ENCODE measurements at places on chromosomes 11 and 22.

- no peak for DNase-seq
Measured at GRCh38 chr11:68552542-68552941, 92.0 kb downstream of the PPP6R3 start.

GRCh38 chr22:34501366-34501965 is 564.5 kb upstream of the ISX start:
- DNase-seq: no peak

DNA sequence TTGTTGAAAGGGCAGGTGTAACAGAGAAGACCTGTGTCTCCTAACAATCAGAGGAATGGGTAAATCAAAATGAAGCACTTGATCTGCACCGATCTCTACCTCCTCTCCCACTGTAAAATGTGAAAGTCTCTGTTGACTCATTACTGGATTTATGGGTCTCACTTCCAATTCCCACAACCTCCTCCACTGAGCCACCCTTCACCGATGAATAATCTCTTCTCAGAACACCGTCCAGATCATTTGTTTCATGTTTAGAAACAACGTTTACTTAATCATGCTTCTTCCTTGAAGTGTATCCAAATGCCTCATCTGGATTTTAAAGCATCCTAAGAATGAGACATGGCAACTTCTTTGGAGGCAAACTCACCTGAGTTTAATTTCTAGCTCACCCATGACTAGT is 643.6 kb downstream of the ETS1 start:
- DNase-seq: no peak

DNA sequence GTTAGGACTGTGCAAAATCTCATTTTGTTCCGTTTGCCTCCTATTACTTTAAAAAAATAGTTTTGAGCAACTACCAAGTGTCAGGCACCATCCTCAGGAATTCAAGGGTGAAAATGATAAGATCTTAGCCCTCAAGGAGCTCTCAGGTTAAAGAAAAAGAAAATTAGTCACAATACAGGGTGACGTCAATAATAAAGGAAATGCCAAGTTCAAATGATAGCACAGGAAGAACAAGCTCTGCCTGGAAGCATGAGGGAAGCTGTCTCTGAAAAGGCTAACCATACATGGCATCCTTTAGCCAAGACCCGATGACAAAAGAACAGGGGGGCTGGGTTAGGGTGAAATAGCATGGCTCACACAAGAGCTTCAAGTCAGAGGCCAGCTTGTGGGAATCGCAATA is 11.1 kb upstream of the MPZL2 start:
- DNase-seq: no peak

- no peak for DNase-seq
Measured at GRCh38 chr22:31083377-31083768, 2.3 kb downstream of the SMTN start.

DNA sequence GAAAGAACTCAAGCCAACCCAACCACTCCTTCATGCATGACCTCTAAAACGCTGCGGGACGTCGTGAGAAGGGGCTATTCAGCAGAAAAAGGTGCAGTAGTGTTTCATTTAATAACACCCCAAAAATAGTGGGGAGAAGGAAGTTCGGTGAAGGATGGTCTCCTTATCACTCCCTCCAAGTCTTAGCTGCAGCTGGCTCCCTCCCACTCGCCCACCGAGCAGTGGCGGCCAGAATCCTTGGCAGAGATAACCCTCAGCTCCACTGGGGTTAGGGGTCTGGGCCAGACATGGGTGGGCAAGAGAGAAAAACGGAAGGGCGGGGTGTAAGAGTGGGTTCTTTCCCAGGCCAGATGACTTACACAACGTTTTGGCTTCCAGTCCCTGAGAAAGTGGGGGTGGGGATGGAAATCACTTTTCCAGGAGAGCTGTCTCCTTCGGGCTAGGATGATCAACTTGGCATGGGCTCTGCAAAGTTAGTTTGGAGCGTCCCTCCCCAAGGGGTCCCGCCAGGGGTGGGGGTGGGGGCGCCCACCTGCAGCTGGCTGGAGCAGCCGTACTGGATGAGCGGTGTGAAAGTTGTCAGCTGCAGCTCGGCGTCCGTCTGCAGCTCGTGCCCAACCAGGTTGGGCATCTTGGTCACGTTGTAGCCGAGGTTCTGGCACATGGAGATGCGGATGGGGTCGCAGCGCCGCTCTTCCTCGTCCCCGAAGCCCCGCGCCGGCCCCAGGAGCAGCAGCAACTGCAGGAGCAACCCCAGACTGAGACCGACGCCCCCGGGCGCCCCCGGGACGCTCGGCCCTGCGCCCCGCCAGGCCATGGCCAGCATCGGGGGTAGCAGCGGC is 705 bp downstream of the FZD4 start:
- DNase-seq: peak; percentile 68

GRCh38 chr11:112471731-112472130 is 211.1 kb upstream of the PLET1 start:
- no peak for DNase-seq

- peak; percentile 78 for DNase-seq
Measured at GRCh38 chr11:70913715-70914231, 338.6 kb downstream of the SHANK2 start.

GRCh38 chr11:28903716-28904115 is 795.5 kb downstream of the METTL15 start:
- no peak for DNase-seq

DNA sequence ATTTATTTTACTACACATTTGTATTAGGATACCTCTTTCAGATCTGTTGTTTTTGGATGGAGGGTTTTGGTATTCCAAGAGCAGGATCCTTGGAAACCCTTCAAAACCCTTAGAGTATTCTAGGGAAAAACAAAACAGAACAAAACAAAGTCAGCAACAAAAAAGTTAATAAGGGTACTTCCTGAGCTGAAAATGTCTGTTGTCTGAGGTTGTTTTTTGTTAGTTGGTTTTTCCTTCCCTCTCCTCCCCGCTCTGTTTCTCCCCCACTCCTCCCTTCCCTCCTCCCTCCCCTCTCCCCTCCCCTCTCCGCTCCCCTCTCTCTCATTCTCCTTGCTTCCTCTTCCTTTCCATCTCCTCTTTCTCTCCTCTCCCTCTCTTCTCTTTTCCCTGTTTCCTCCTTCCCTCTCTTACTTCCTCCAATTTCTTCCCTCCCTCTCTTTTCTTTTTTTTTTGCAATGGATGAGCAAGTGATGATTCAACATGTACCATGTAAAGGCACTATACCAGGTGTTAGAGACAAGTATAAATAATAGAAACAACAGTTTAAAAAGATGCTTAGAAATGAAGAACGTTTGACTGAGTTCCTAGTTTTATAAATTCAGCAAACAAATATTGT is 160.6 kb downstream of the TMEM135 start:
- no peak for DNase-seq

- no peak for DNase-seq
Measured at GRCh38 chr11:110472858-110473257, 43.1 kb downstream of the FDX1 start.

GRCh38 chr11:106879832-106880546 is 138.3 kb downstream of the GUCY1A2 start:
- peak; percentile 86 for DNase-seq

GRCh38 chr11:119153049-119153818 is 4.4 kb downstream of the ABCG4 start:
- peak; percentile 36 for DNase-seq

DNA sequence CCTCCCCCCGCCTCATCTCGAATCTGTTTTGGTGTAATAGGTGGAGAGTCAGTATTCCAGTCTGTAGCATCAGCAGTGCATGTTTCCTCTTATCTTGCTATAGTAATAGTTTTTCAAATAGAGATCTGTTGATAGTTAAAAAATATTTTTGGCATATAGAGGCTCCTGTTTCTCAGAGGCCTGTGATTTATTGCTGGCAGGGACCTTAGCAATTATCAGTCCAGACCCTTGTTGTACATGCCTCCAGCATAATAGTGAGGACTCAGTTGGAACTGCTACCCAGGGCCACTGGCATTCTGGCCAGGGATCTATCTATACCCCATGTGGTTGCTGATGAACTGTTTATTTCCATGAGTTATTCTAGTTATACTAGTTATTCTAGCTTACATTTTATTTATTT is 52.6 kb downstream of the SPECC1L start:
- no peak for DNase-seq

- no peak for DNase-seq
Measured at GRCh38 chr11:127894316-127894715, 693.0 kb downstream of the ETS1 start.

DNA sequence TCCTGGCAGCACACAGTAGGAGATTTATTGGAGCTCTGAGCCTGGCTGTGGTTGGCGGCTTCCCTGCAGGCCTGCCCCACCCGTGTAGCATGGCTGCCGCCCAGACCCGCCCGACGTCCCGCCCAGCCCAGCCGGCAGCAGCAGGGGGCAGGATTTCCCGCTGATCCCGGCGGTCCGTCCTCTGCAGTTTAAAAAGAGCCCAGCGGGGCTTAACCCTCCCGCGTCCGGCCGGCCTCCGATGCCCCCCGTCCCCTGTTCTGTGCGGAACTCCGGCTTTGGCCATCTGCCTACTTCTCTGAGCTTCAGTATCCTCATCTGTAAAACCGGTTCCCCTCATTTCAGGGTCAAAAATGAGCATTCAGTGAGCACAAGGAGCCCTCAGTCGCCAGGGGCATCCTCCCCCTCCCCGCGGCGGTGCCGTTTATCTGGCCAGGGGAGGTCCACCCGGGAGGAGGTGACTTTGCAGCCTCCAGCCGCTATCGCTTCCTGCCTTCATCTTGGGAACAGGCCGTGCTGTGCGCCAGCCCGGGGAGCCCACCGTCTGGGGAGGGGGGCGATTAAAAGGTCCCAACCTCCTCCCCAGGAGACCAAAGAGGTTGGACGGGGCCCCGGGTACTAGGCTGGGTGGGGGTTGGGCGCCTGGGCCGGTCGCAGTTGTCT is at the start of gene GAS2L1:
Gene GAS2L1 (plus strand): TSS at position 476 of the 660 bp plus-strand sequence. CDS start 1,456 bp downstream, outside the sequence.
- peak; percentile 81 for DNase-seq

DNA sequence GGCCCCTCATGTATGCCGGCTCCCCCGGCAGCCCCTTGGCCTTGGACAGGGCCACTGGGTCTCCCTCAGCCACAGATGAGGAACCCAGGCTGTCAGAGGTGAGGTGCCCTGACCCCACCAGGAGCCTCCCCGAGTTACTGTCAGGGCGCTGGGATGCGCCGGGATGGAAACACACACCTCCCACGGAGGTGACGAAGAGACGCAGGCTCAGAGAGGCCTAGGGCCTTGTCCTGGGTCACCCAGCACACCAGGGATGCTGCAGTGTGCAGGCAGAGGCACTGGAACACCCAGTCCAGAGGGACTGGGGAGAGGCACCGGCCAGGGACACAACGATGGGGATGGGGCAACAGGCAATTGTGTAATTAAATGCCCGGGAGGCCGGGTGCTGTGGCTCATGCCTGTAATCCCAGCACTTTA is 81.2 kb upstream of the PRR5 start:
- DNase-seq: no peak

- DNase-seq: no peak
Measured at GRCh38 chr11:5289696-5290095, 12.1 kb downstream of the OR51B4 start.

GRCh38 chr11:36186340-36187175 is 102.7 kb downstream of the COMMD9 start:
- no peak for DNase-seq

DNA sequence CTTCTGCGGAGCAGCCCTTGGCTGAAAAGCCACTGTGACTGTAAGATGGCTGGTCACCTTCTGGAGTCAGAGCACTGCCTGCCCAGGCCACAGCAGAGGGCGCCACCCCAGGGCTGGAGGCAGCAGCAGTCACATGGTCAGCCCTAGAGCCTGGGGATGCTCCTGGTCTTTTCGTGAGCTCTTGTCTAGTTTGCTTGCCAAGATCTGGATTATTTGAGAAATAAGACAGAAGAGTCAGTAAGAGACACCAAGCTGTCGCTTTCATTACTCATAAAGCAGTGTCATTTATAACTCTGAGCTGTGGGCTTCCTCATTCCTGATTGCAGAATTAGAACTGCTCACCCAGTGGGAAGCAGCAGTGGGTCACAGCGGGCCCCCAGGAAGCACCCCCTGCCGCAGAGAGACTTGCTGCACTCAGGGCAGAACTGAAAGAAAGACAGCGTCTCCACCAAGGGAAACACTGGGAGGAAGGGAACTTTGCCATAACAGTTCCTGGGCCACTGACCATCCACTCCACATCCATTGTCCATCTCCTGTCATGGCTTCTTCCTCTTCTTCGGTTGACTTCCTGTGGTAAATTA is 56.7 kb downstream of the PPP6R2 start:
- DNase-seq: peak; percentile 75

DNA sequence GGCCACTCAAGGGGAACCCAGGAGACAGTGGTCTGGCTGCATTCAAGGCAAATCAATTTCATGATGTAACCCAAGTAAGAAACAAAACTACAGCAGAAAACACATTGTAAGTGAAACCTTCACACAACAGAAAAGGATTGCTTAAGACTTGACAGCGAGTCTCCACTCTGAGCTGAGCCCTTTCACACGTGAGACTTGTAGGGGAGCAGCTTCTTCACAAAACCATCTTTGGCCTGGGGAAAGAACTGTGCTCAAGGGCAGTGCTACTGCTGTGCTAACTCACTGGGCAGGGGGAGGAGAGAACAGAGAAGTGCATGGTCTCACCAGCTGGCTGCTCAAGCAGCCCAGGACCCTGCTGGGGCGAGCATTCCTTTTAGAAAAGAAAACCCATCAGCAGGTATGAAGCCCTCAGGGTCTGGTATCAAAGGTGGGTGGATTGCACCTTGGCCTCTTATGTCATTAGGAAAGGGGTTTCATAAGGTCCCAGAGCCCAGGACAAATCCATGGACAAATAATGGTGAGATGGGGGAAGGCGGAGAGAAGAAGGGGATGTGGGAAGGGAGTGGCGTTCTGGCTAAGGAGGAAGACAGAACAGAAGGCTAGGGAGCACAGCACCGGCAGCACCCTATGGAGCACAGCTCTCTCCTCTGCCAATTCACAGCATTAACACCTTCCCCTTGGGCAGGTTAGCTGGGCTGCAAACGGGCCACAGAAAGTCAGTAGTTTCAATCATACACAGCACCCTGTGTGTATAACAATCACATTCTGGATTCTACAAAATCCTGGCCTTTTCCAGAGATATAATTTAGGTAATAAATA is 20.6 kb upstream of the RAPSN start:
- DNase-seq: no peak

- DNase-seq: peak; percentile 38
Measured at GRCh38 chr11:61514050-61514917, 5.7 kb downstream of the LRRC10B start.

DNA sequence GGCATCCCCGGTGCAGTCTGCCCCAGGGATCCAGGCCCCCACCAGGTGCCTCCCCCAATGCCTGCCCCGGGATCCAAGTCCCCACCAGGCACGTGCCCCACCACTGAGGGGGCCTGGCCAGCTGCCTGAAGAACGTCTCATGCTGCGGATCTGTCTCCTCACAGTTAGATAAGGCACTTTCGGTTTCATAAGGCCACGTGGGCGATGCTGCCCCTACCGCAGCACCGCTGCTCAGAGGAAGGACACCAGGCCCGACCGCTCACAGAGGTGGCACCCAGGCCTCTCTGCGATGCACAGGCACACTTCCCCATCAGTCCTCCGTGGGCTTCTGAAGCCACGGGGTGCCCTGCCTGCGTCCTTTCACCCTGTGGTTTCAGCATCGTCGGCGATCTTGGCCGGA is 68.1 kb upstream of the BID start:
- DNase-seq: no peak

- no peak for DNase-seq
Measured at GRCh38 chr22:26711205-26711963, 54.0 kb downstream of the MIAT start.
